Activated B cell treated with CpG ODN at 0.5 μM for 24 hours (primary cell): ENCODE measurements at places on chromosomes 5 and 9.

- DNase-seq: no peak
- H3K4me3 ChIP-seq: no peak overlapping the region
Measured at GRCh38 chr9:24625097-24625496, 79.4 kb upstream of the IZUMO3 start.

- H3K4me3 ChIP-seq: no peak overlapping the region
- H3K27me3 ChIP-seq: peaks cover 11% of the 10 kb centered on the region
- H3K4me1 ChIP-seq: no peaks in the 10 kb centered on the region
- no peak for DNase-seq
- H3K27ac ChIP-seq: no peak overlapping the region
- no peaks in the 10 kb centered on the region for H3K36me3 ChIP-seq
Measured at GRCh38 chr5:143890487-143890886, 78.5 kb downstream of the HMHB1 start.

DNA sequence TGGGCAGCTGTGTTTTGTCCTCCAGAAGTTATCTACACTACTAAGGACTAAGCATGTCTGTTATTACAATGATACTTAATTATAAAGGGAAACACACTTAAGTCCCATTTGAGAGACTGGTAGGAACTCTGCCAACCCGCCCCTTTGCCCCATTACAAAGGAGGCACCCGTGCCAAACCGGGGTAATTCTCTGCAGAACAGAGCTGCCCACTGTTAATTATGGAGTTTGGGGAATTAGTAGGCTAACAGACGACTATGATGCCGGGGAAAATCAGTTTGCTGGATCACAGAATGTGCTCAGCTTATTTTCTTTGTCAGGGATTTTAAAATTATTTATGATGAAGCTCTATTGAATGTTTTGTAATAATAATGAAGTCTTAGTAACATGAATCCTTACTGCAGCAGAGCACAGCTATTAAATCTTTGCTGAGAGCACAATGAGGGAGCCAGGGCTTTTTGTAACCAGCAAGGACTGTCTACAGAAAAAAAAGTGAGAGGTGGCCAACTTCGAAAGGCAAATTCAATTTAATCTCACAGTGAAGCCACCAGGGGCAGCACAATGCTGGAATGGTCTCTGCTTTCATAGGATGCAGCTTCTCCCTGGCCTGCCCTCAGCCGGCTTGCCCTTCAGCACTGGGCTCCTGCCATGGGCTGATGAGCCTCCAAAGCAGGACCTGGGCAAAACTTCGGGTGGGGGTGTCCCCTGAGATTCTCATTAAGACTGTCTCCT lies 134.5 kb downstream of the GNAQ start:
- H3K4me1 ChIP-seq: no peaks in the 10 kb centered on the region
- H3K27ac ChIP-seq: no peak overlapping the region
- peaks cover 3% of the 10 kb centered on the region for H3K27me3 ChIP-seq
- H3K36me3 ChIP-seq: no peaks in the 10 kb centered on the region

GRCh38 chr9:20611691-20612287 lies 10.5 kb downstream of the MLLT3 start:
- H3K4me1 ChIP-seq: no peaks in the 10 kb centered on the region
- no peak overlapping the region for H3K4me3 ChIP-seq
- peaks cover 12% of the 10 kb centered on the region for H3K27me3 ChIP-seq
- H3K27ac ChIP-seq: no peak overlapping the region
- no peaks in the 10 kb centered on the region for H3K36me3 ChIP-seq
- no peak for DNase-seq

DNA sequence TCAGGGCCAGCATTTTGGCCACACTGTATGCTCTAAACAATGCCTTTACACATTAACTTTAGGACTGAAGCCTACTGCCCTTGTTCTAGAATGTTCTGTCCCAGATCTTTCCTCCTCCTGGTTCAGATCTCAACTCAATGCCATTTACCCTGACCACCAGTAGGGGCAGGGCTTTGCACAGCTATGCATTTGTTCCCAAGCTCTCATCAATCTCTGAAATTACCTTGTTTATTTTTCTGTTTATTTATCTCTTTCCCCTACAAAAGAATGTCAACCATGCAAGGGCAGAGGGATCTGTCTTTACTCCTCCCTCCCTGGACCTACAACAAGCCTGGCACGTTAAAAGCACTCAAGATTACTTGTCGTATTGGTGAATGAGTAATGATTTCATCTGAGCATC lies 612.9 kb downstream of the BNC2 start:
- DNase-seq: no peak
- no peaks in the 10 kb centered on the region for H3K27me3 ChIP-seq
- H3K27ac ChIP-seq: no peak overlapping the region
- H3K4me3 ChIP-seq: no peak overlapping the region

DNA sequence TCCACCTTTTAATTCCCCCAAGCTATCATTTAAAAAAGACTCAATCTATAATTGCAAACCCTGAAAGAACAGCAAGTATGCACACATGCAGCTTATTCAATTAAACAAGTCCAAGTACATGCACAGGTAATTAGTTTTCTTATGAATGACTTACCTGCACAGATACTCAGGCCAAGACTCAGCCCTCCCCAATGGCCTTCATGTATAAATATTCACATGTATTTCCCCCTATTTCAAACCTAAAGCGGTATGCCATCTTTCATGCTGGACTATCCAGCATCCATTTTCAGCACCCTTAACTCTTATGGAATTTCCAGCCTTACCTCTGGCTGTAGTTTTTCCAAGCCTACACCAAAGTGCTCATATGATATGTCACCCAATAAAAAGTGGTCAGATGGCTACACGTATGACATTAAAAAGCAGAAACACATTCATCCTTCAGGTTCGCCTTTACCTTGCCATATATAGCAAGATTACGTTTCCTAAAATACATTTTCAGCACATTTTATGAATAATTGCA lies 205.5 kb downstream of the MEF2C start:
- H3K4me3 ChIP-seq: no peak overlapping the region
- peaks cover 22% of the 10 kb centered on the region for H3K4me1 ChIP-seq
- H3K36me3 ChIP-seq: peaks cover 2% of the 10 kb centered on the region
- H3K27ac ChIP-seq: no peak overlapping the region

DNA sequence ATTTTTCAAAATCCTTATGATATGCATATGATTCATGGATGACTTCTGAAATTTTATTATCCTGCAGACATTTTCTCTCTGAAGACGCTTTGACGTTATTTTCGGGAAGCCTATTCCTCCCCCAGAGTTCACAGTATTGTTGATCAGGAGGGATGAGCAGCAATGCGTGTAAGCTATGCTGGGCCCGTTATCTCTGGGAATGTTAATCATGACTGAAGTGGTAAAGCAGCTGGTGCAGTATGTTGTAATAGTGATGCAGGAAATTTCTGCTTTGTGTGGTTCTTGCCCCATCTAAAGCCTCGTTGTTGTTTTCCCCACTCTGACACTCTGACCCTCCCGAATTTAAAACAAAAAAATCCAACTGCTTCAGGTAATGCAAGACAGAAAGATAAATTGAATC lies 1797.8 kb upstream of the WWC1 start:
- no peak overlapping the region for H3K27ac ChIP-seq
- no peaks in the 10 kb centered on the region for H3K4me1 ChIP-seq
- H3K36me3 ChIP-seq: no peaks in the 10 kb centered on the region
- DNase-seq: no peak
- no peaks in the 10 kb centered on the region for H3K27me3 ChIP-seq

GRCh38 chr5:118060833-118061232 lies 927.5 kb downstream of the DTWD2 start:
- no peak overlapping the region for H3K27ac ChIP-seq
- DNase-seq: no peak
- no peak overlapping the region for H3K4me3 ChIP-seq
- no peaks in the 10 kb centered on the region for H3K36me3 ChIP-seq

- no peak overlapping the region for H3K4me3 ChIP-seq
- no peaks in the 10 kb centered on the region for H3K27me3 ChIP-seq
- no peak for DNase-seq
- H3K27ac ChIP-seq: no peak overlapping the region
- H3K36me3 ChIP-seq: peaks cover 54% of the 10 kb centered on the region
Measured at GRCh38 chr9:130110596-130111021, 56.9 kb downstream of the GPR107 start.

GRCh38 chr9:129242971-129243561 lies 65.0 kb upstream of the IER5L start:
- peaks cover 35% of the 10 kb centered on the region for H3K27me3 ChIP-seq
- H3K36me3 ChIP-seq: no peaks in the 10 kb centered on the region
- DNase-seq: no peak
- no peak overlapping the region for H3K27ac ChIP-seq
- H3K4me3 ChIP-seq: no peak overlapping the region
- no peaks in the 10 kb centered on the region for H3K4me1 ChIP-seq

DNA sequence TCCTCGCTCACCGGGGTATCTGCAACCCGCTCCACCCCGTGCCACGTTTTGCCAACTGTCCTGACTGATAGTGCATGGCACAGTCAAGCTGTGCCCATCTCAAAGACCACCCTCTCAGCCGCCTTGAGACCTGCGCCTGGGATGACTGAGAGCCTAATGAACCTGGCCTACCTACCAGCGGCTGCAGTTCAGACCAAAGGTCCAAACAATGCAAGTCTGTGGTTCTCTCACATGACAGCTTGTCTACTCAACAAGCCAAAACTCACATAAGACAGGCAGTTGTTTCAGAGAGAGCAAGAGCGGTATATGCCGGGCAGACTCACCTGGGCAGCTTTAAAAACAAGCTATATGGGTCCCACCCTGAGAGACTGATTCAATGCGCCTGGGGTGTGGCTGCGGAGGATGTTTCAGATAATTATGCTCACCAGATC lies 70.5 kb downstream of the EPB41L4B start:
- no peak overlapping the region for H3K4me3 ChIP-seq
- no peaks in the 10 kb centered on the region for H3K4me1 ChIP-seq
- H3K36me3 ChIP-seq: no peaks in the 10 kb centered on the region
- peaks cover 3% of the 10 kb centered on the region for H3K27me3 ChIP-seq

GRCh38 chr5:94705427-94705826 lies 87.0 kb downstream of the SLF1 start:
- no peak overlapping the region for H3K4me3 ChIP-seq
- no peak overlapping the region for H3K27ac ChIP-seq
- H3K36me3 ChIP-seq: peaks cover 14% of the 10 kb centered on the region
- no peak for DNase-seq

DNA sequence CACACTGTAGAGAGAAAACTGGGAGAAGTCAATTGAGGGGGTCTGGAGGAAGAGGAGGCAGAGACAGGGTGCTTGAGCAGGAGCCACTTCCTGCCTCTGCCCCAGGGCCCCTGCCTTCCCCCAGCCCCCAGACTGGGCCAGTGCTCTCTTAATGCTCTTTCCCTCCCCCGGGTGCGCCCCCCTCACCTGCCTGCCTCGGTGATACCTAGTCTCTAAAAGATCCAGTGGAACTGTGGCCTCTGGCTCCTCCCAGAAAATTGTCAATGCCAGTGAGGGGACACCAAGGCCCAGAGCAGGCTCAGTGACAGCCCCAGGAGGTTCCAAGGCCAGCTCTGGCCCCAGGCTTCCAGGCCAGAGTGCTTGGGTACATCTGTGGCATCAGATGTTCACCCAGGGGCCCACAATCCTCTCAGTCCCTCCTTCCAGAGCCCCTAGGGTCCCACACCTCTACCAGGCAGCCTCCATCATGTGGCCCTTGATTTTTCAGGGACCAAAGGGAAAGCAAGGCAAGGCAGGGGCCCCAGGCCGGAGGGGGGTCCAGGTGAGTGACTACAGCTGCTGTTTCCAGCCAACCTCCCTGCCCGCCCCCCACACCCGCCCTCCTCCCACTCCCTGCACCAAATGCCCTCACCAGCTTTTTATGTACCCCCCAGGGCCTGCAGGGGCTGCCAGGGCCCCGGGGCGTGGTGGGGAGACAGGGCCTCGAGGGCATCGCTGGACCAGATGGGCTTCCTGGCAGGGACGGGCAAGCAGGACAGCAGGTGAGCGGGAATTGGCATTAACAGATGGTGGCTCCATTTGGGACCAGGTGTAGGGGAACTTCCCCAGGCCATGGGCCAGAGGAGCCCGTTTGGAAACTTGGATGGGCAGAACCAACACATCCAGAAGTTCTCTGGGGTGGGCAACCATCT lies 33.1 kb upstream of the ORM1 start:
- no peak overlapping the region for H3K27ac ChIP-seq
- peaks cover 2% of the 10 kb centered on the region for H3K4me1 ChIP-seq
- H3K4me3 ChIP-seq: no peak overlapping the region
